Left lung (tissue), 14 donors: ENCODE measurements at places on chromosomes 4 and X.

- DNase-seq = no peak
These were observed 11.7 kb downstream of the CTAG1B start for GRCh38 chrX:154607370-154607769.

DNA sequence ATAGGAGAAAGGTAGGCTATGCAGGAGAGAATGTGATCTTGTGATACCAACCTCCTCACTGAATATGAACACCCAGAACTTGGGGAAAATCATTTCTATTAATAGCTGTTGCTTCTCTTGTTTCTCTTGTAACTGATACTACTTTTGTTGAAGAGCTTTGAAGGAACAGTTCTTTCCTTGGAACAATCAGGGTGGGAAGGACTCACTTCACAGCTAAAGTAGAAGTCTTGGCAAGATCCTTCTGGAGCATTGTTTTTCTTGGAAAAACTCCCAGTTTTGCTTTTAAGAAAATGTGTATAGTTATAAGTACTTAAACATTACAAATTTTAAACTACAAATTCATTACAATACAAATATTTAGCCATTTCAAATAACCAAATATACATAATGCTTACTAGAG lies 19.1 kb upstream of the XK start:
- DNase-seq = no peak

DNA sequence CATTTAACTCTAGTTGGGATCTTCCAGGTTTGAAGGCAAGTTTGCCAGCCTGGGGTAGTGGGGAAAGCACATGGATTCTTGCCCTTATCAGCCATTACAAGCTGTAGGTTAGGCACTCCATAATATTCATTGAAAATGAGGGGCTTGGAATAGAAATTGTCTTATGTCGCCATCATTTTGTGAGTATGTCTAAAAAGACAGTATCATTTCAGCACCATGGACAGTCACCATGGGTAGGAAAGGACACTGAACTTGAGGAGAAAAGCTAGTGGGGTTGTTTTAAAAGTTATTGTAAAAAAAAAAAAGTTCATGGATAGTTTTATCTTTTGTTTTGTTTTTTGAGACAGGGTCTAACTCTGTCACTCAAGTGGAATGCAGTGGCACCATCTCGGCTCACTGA lies 356.1 kb downstream of the HNRNPD start:
- DNase-seq = peak; percentile 39

- DNase-seq = no peak
These were observed 37.2 kb downstream of the TBC1D9 start for GRCh38 chr4:140719022-140719421.

DNA sequence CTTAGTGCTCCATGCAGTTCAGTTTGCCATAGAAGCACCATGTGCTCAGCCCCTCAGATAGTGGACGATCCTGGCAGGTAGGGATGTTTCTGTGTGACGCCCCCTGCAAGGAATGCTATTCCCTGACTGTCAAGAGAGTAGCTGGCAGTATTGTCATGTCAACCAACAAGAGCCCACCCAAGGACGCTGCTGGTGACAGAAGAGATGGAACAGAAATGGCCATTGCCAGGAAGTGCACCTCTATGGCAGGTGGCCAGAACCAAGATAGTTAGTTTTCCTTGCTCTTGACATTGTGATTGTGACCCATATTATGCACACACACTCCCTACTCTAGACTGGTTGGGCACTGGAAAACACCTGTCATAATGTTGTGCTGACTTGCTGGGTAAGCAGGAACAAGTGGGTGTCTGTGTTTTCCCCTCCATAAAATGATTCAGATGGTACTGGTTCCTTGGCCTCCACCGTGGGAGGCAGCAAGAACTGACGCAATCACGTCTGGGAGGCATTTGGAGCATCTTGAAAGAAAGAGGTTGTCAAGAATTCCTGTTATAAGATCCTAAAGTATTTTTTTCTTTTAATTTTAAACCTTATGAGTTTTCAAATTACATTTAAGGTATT lies 507.9 kb downstream of the MID1IP1 start:
- no peak for DNase-seq

DNA sequence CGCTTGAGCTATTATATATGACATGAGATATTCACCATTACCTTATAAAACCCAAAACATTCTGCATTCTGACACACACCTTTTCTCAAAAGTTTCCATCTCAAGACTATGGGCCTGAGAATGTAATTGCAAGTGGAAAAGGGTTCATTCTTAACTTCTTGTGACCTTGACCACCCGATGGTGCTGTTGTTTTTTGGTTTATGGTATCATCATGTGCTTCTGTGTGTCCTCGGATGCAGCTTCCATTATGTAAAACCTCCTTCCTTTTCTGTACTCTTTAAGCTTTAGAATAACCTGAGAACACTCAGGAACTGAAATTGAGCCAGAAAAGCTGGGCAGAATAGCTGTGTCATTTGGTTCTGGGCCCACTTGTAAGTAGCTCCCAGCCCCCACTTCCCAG lies 16.2 kb upstream of the PUDP start:
- DNase-seq = no peak

DNA sequence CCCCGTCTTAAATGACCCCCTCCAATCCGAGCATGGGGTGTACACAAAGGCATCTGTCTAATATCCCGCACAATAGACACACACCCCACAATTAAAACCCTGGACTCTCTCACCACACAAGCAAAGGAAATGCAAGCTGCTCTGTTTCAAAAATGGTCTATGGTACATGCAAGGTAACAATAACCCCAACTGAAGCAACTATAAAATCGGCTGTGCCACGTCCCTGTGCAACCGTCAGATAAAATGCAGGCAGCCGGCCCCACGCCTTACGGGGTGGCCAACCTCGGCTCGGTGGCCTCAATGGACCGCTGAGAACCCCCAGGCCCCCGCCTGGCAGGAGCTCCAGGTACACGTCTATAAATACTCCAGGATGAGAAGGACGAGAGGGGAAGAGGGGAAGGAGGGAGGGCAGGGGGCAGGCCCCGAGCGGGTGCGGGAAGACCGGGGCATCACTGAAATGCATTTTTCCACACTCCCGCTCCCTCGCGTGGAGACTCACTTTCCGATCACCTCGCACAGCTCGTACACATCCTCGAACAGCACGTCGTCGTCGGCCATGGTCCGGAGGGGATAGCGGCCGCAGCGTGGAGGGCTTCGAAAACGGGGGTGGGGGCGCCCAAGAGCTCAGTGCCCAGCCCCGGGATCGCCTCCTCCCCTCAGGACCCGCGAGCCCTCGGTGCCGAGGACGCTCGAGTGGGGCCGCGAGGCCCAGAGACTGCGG lies 763 bp downstream of the CASK start:
- peak; percentile 35 for DNase-seq

DNA sequence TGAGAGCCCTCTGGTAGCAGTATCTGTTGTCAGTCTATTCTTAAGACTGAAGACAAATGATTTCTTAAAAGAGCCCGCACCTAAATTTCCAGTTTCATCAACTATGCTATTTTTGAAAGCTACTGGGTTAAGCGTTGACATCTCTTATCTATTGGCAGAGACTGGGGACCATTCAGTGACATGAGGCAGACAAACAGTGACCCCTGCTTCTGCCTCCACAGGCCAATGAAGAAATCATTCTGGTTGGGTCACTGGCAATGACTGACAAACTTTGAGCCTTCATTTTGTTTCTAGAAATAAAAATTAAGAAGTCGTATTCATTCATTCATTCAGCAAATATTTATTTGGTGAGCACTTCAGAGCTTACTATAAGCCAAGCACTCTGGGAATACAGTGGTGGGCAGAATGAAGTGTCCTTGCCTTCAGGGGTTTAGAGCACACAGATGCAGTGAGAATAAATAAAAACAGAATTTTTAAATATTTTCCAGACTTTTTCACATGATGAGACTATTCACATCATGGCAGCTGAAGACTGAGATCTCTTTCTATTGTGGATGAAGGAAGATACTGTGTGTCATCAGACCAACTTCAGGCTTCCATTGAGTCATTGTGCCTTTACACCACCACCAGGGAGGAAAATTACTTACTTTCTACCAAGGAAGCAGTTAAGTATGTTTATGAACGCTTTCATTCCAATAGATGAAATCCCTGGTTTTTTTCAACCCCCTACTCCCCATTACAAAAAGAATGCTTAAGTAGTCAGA lies 36.0 kb downstream of the SORBS2 start:
- DNase-seq = no peak

GRCh38 chr4:26218677-26219605 lies 101.9 kb upstream of the RBPJ start:
- DNase-seq = no peak

- no peak for DNase-seq
These were observed 31.2 kb downstream of the SLITRK2 start for GRCh38 chrX:145848857-145849256.

GRCh38 chrX:45975633-45976032 lies 569.6 kb downstream of the ZNF674 start:
- no peak for DNase-seq

GRCh38 chrX:71941776-71942175 lies 31.1 kb downstream of the NHSL2 start:
- DNase-seq = no peak

GRCh38 chr4:44679060-44679459 lies 840 bp downstream of the GUF1 start:
- DNase-seq = no peak

GRCh38 chr4:8400632-8401325 lies 39.7 kb downstream of the ACOX3 start:
- no peak for DNase-seq

DNA sequence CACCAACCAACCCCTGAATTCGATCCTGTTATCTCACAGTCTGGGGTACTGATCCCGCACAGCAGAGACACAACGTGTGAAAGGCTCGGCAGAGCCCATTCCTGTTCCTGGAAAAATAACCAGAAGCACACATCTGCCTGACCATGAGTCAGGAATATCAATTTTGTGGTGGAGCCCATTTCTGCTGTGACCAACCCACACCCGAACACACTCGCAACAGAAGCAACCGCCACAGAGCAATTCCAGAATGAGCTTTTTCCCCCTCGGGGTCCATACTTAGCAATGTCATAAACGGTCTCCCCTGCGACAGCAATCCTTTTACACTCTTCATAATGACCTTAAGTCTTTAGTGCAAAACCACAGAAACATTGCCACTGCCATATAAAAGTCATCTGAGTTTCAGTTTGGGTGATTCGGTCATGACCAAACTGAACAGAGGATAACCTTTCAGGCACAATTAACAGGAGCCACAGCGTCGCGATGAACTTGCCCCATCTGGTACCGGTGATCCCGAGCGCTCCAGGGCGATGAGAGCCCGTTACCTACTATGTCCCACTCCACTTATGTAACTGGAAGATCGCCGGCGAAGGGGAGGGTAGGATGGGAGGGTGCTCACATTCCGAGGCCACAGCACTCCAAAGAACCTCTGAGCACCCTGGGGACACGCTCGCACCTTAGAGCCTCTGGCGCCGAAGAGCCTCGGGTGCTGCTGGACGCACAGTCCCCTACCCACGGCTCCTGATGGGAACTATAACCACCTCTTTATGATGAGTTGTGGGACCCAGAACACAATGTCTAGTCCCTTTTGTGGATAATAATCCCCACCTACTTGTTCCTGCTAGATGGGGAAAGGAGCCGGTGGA lies 1.1 kb downstream of the MECP2 start:
- no peak for DNase-seq

GRCh38 chrX:47218920-47219815 lies 687 bp downstream of the CDK16 start:
- peak; percentile 82 for DNase-seq

- no peak for DNase-seq
These were observed 179.0 kb downstream of the SPCS3 start for GRCh38 chr4:176498617-176499256.

- no peak for DNase-seq
These were observed 46.1 kb downstream of the IGFBP7 start for GRCh38 chr4:57064120-57064519.

GRCh38 chrX:49122499-49122898 lies 1.0 kb downstream of the GPKOW start:
- no peak for DNase-seq

DNA sequence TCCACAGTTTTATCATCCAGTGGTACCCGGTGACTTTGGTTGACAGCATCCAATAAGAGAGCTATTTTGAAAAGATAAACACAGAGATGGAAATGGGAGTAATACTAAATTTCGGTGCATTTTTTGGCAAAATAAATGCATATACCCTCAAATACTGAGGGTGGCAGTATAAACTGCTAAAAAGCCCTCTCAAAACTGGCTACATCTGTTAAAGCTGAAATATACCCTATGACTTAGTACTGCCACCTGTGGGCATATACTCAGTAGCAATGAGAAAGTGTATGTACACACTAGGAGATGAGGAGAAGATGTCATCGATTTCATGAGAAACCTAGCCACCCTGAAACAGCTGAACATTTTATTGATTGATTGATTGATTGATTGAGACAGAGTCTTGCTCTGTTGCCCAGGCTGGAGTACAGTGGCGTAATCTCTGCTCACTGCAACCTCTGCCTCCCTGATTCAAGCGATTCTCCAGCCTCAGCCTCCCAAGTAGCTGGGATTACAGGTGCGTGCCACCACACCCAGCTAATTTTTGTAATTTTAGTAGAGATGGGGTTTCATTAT lies 12.2 kb upstream of the TMEM128 start:
- DNase-seq = no peak

GRCh38 chr4:141645611-141646340 lies 9.4 kb downstream of the IL15 start:
- no peak for DNase-seq

DNA sequence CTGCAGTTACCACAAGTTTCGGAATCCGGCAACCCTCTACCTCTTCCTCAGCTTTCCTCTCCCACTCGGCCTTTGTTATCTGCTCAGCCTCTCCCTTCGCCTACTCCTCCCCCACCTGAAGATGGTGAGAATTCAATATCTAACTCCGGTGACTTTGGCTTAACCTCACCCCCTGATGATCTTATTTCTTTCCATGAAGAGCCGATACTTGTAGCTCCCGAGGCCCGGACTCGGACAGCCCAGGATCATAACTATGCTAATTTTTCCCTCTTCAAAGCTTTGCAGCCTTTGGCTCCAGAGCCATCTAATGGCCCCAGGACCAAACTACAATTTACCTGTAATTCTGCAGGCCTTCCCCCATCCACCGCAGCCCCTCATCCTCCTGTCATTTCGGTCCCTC lies 32.0 kb upstream of the MGST2 start:
- DNase-seq = no peak

- DNase-seq = no peak
These were observed 562.3 kb upstream of the NDST4 start for GRCh38 chr4:115675719-115676118.

DNA sequence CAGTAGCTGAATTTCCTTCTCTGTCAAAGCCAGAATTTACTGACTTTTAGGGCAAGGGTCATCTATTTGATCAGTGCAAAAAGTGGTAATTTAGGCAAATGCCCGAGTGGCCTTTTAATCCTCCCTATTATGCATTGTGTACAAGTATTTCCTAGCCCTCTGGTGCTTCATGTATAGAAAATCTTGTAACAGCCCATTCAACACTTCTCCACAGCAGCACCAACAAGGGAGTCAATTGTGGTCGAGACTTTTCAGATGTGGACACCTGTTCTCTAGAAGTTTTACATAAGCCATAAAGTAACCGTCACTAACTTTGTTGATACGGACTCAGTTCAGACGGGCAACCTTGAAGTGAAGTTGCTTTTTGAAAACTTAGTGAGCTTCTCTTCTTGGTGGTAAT lies 50.9 kb upstream of the FHDC1 start:
- no peak for DNase-seq

GRCh38 chr4:125387770-125388169 lies 73.0 kb downstream of the FAT4 start:
- no peak for DNase-seq
